ENCODE measurements at places on chromosomes 2 and 18. TPM values are rescaled to one million over a fixed set of nuclear protein-coding genes. Genes with fewer than 3 reads are reported as not detected.

ZSCAN30 gene
- total RNA-seq = 4.3 TPM

WNT6 gene
- total RNA-seq = not detected

HOXD12 gene
- not detected for total RNA-seq

TM4SF20 gene
- not detected for total RNA-seq

- H3K4me3 ChIP-seq = no peak overlapping the region
- no peak overlapping the region for H3K27ac ChIP-seq
- no peaks in the 10 kb centered on the region for H3K4me1 ChIP-seq
- H3K36me3 ChIP-seq = no peaks in the 10 kb centered on the region
These were observed 99.3 kb upstream of the TMEM18 start for GRCh38 chr2:776487-776886.

DNA sequence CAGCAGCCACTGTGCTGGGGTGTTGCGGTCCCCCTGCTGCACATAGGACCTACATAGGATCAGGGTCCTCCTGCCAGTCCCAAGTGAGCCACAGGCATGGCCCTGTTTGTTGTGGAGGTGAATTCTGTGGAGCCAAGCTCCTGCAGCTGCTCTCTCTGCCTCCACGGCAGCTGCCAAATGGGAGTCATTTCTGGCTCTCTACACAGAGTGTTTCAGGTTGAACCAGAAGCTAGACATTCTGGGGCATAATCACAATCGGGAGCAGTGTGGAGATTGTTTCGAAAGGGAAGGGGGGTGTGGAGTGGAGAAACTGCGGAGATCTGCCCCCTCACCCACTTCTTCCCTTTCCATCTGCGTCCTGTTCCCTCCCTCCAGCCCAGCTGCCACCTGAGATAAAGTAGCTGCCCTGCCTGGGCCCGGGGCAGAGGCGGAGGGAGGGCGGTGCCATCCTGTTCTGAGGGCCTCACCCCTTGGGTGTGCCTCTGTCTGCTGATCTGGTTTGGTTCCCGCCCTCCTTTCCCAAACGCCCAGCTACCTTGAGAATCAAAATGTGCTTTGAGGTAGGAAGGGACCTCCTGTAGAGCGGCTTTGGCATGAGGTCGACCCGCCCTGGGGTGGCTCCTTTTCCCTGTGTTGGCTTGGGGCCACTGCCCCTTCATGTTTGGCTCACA, 139.4 kb downstream of the WDSUB1 start:
- H3K27ac ChIP-seq = no peak overlapping the region
- DNase-seq = no peak
- peaks cover 4% of the 10 kb centered on the region for H3K36me3 ChIP-seq

DNA sequence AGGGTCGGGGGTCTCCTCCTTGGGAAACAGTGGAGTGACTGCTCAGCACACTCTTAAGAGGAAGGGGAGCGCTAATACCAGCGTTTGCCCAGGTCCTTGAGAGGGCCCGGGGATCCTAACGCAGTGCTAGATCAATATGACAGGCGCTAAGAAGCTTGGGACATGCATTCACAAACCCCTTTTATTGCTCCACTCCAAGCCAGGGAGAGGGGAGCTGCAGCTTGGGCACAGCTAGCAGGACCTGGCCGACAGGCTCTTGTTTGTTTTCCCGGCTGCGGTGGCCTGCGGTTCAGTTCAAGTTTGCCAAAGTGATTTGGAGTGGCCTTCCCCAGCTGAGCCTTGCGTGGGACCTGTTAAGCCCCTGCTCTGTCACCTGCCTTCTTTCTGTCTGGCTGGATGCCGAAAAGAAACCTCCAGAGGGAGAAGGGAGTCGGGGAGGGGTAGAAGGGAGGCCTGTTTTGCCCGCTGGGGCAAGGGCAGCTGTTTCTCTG, 152.1 kb downstream of the GLI2 start:
- peak; percentile 39 for DNase-seq
- H3K4me3 ChIP-seq = no peak overlapping the region
- H3K36me3 ChIP-seq = no peaks in the 10 kb centered on the region
- no peak overlapping the region for H3K27ac ChIP-seq
- H3K4me1 ChIP-seq = no peaks in the 10 kb centered on the region
- no peaks in the 10 kb centered on the region for H3K27me3 ChIP-seq

DNA sequence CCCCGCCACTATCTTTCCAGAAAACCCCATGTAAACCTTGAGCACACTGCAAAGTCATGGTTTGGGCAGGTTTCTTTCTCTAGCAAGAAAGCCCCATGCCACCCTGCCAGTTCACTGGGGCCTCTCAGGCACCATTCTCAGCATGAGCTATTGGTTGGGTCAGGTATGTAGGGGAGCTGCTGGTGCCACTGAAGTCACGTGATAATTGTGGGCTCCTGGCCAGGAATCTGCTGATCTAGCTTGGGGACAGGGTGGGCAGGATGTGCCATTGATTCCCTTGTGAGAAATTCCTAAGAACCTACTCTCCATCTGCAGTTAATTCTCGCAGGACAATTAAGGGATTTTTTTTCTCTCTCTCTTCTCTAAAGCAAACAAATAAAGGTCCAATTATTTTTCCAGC, 26.5 kb upstream of the HNMT start:
- no peak overlapping the region for H3K4me3 ChIP-seq
- H3K4me1 ChIP-seq = peaks cover 5% of the 10 kb centered on the region
- H3K27ac ChIP-seq = no peak overlapping the region
- no peak for DNase-seq

DNA sequence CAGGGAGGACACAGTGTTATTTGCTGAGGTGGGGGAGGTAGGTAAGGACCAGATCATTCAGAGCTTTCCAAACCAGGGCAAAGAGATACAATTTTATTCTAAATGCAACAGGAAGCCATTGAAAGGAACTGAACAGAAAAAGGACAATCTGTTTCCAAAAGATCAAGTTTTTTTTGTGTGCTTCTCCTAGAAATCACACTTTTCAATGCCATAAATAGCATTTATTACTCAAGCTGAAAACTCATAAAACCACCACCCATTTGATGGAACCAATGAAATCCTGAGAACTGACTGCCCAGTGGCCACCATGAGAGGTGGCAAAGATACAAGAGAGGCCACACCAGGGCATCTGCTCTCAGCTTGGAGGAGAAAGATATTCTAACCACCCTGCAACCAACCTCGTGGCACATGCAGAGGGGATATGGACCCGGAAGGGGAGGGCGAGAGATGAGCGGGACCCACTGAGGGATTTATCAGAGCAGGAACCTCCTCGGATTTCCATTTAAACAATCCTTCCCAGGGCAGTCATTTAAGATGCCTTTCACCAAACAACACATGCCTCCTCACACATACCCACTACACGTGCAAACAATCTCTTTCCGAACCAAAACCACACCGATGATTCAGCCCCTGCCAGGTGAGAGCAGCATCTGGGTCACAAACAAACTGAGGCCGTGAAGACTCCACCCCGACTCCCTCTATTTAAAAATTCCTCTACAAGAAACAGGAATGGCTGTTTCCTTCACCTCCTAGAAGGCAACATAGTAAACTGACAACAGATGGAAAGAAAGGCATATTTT, 8.8 kb downstream of the CYB5A start:
- H3K27me3 ChIP-seq = no peaks in the 10 kb centered on the region
- no peak for DNase-seq
- H3K4me3 ChIP-seq = peak overlapping the region; percentile 95
- peaks cover 64% of the 10 kb centered on the region for H3K4me1 ChIP-seq
- H3K36me3 ChIP-seq = no peaks in the 10 kb centered on the region
